Stimulated activated CD8-positive, alpha-beta memory T cell treated with anti-CD3 and anti-CD28 coated beads, Interleukin-7, amount 100 ng/mL, for 1 hour (primary cell): ENCODE measurements at places on chromosomes 13 and 19.

- DNase-seq: no peak
Observed at GRCh38 chr13:106560821-106561220, 7.1 kb downstream of the ARGLU1 start.

GRCh38 chr19:35253316-35254286 lies 4.8 kb downstream of the LSR start:
- DNase-seq: no peak

DNA sequence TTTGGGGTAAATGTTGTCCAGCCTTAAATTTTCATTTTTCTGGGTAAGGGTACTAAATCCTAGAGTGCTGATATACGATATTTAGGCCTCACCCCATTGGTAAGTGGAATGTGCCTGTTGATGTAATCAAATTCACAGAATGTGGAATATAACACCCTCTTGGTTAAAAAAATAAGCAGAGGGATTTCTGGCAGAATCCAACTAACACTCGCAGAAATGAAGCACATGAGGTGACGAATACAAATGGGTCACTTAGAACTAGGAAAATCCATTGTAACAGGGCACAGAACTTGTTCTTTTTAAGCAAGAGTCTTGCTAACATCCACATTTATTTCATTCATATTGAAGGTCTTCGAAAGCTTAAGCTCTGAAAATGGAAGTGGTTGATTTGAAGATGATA lies 320.3 kb downstream of the SHISA2 start:
- DNase-seq: no peak

- no peak for DNase-seq
Observed at GRCh38 chr19:45499196-45500180, 1.2 kb downstream of the PPM1N start.

GRCh38 chr13:26254583-26255111 lies 718 bp downstream of the CDK8 start:
- DNase-seq: peak; percentile 20

- DNase-seq: no peak
Observed at GRCh38 chr19:38033658-38034491, 126.9 kb downstream of the SIPA1L3 start.

GRCh38 chr13:43221611-43222010 lies 198.2 kb downstream of the DNAJC15 start:
- no peak for DNase-seq

DNA sequence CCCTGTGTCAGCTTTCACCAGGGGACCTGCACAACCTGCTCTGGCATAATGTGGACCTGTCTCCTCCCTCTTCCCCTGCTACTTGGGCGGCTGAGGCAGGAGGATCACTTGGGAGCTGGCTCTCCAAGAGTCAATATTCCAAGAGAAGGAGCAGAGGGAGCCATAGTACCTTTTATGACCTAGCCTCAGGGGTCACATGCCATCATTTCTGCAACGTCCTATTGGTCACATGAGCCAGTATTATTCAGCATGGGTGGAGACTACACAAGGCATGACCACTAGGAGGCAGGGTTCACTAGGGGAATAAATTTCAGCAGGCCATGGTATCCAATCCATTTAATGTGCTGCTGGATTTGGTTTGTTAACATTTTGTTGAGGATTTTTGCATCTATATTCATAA lies 12.0 kb upstream of the SHFL start:
- no peak for DNase-seq

DNA sequence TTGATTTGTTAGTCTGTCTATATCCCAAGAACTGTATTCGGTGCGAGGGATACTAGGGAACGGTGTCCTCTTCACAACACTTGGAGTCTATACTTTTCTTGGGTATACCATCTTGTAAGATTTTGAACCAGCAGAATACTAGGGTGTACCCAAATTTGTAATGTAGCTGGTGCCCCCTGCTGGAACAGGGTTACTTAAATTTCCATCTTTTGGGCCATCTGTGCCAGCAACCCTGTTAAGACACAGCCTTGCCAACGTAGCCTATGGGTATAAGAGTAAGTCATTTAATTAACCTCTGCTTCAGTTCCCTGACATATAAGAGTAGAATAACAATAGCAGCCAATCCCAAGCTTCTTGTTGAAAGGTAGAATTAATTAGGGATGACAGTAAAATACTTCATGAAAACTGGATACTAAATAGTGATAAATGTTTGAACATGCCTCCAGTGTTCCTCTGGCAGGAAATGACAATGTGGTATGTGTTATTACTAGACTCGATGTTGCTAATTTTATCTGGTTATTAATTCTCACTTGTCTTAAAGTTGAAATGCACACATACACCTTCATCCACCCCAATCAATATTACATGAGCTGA lies 607.6 kb downstream of the FGF9 start:
- peak; percentile 62 for DNase-seq

GRCh38 chr19:3975144-3975543 lies 4.2 kb upstream of the DAPK3 start:
- no peak for DNase-seq

- DNase-seq: no peak
Observed at GRCh38 chr13:78714717-78715116, 55.8 kb upstream of the OBI1 start.

- DNase-seq: no peak
Observed at GRCh38 chr19:39046037-39046821, 13.9 kb upstream of the FBXO27 start.

GRCh38 chr19:47267350-47267759 lies 7.3 kb upstream of the INAFM1 start:
- no peak for DNase-seq

- DNase-seq: no peak
Observed at GRCh38 chr19:28934631-28935030, 278.3 kb downstream of the UQCRFS1 start.

DNA sequence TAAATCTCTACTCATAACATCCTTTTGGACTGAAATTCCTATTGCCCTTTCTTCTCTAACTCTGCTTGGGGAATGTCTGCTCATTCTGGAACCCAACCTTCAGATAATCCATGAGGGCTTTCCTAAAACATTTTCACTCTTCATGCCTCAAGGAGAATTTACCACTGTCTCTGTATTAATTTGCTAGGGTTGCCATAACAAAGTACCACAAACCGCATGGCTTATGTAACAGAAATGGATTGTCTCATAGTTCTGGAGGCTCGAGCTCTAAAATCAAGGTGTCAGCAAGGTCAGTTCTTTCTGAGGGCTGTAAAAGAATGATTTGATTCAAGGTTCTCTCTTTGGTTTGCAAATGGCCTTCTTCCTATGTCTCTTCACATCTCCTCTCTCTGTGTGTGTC lies 209.7 kb downstream of the LACC1 start:
- DNase-seq: no peak

GRCh38 chr13:38590796-38591507 lies 95.9 kb upstream of the FREM2 start:
- no peak for DNase-seq

- DNase-seq: no peak
Observed at GRCh38 chr19:57282011-57282643, 1.8 kb downstream of the ZNF460 start.

- DNase-seq: no peak
Observed at GRCh38 chr13:28568286-28568685, 73.4 kb upstream of the FLT1 start.

- no peak for DNase-seq
Observed at GRCh38 chr13:107770541-107770940, 444.8 kb downstream of the LIG4 start.

DNA sequence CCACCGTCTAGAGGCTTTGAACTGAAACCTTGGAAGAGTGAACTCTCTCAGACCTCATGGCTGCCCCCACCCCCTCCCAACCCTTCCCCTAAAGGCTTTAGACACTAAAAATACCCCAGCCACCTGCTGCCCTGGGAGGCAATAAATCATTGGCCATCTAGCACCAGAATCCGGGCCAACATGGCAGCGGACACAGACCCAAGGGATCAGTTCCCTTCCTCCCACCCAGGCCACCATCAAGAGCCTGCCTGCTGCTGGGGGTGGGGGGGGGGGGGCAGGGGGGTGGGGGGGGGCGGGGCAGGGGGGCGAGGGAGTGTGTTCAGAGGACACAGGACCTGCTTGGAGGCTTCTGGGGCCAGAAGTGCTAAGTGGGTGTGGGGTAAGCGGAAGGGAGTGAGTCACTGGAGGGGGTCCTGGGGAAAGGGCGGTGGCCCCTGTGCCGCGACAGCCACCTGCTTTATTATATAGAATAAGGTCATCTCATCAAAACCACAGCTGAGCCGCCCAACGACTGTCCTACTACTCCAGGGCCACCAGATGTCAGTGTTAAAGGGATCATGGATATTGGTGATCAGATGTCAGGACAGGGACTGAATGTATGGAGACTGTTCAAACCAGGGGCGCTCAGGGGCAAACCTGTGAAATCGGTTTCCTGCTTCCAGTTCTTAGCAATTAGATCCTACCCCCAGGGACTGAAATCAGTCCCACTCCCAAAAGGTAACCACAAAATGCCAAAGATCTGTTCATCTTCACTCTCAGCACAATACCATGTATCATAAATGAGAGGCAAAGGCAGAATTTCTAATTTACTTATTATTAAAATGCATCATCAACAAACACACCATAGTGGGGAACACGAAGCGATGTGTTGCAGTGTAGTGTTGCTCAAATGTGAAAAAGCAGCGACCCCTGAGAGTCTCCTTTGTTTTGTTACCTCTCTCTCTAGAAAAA lies 24.3 kb downstream of the ARL11 start:
- DNase-seq: no peak

DNA sequence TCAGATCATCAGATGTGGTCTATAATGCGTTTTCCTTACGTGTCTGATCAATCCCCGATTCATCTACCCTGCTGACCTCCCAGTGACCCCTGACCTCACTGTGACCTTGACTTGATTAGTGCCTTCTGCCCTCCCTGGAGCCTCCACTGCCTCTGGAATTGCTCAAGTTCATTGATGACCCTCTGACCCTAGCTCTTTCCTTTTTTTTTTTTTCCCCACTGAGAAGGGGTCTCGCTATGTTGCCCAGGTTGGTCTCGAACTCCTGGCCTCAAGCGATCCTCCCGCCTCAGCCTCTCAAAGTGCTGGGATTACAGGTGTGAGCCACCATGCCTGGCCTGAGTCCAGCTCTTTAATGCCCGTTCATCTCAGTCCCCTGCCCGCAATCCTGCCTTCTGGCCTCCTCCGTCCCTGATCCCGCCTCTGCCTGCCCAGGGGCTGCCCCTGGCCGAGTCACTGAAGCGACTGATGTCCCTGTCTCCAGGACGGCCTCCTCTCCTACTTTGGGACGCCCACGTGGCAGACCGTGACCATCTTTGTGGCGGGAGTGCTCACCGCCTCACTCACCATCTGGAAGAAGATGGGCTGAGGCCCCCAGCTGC lies 4.0 kb upstream of the FTL start:
- DNase-seq: no peak

DNA sequence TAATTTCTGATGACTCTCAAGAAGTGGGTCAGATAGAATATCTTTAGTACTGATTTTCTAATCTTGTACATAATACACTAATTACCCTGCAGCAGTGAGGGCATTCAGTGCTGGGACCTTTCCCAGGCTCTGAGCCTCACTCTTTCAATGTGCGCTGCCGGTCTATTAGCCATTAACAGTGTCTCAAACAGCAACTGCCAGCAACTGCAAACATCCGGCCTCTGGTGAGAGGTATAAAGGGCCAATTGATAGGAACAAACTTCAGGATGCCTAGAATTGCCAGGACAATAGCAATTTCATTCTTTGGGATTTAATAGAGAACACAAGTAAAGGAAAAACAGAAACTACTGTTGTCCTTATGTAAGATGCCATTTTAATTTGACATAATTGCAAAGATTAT lies 604.4 kb upstream of the SPRY2 start:
- DNase-seq: no peak

GRCh38 chr19:44696939-44697669 lies 1.8 kb upstream of the CEACAM16 start:
- DNase-seq: no peak

GRCh38 chr19:3365836-3366752 lies at the start of gene NFIC:
Gene NFIC (plus strand): TSS chr19:3366583. CDS start chr19:3366637, 54 bp downstream.
- DNase-seq: no peak

- no peak for DNase-seq
Observed at GRCh38 chr19:33802001-33802400, 5.3 kb downstream of the KCTD15 start.

- DNase-seq: no peak
Observed at GRCh38 chr19:55097864-55098715, 19.3 kb downstream of the PPP1R12C start.

GRCh38 chr19:57755031-57755430 lies 8.4 kb downstream of the ZNF776 start:
- DNase-seq: no peak

- no peak for DNase-seq
Observed at GRCh38 chr13:46170687-46171086, 11.3 kb downstream of the LCP1 start.

DNA sequence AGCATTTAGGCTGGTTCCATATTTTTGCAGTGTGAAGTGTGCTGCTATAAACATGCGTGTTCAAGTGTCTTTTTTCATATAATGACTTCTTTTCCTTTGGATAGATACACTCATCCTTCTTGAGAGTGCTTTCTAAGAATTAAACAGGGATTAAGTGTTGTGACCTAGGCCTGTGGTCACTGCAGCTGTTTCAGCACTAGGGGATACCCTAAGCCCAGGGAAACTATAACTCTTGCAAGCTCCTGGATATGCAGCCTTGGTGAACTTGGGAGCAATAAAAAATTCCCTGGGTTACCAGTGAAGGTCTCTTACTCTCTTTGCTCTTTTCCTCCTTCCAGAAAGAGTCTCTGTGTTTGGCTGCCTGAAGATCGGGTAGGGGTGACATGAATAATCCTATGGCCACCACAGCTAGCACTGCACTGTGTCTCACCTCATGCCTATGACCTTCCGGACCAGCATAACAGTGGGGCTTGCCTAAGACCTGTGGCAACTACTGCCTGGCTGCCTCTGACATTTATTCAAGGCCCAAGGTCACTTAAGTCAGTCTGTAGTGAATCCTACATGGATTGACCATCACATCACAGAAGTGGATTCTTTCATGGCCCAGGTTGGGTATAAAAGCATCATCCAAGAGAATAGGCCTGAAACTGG lies 799.7 kb downstream of the DACH1 start:
- DNase-seq: no peak

- DNase-seq: no peak
Observed at GRCh38 chr19:49071860-49072547, 495 bp downstream of the KCNA7 start.

DNA sequence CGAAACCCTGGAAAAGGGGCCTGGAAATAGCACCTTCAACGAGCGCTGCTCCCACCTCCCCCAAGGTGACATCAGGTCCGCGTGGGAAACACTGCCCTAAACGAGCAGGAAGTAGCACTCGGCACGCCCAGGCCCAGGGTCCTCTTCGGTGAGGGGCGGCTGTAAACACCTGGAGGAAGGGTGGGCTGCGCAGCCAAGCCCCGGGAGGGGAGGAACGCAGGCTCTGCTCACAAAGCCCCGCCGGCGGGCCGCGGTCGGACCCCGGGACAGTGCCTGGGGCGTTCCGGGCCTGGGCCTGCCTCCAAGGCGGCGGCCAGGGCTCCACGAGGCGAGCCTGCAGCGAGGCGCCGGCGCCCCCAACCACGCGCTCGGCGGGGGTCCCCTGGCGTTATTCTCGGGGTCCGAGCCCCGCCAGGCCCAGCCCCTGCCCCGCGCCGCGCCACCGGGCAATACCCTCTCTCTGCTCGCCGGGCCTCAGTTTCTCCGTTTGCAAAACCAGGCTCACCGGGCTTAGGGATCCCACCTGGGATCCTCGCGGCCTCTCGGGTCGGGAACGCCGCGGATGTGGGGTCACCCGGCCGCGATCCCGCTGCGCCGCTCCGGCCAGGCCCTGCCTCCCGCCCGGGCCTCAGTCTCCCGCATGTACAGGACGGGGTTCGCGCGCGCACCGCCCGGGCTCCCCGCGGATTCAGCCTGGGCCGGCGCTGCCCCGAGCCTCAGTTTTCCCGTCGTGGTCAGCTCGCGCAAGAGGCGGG lies 630 bp downstream of the RNF126 start:
- DNase-seq: peak; percentile 39
